RPMI8226 (cell line): ENCODE measurements at places on chromosomes 1 and 21.

DNA sequence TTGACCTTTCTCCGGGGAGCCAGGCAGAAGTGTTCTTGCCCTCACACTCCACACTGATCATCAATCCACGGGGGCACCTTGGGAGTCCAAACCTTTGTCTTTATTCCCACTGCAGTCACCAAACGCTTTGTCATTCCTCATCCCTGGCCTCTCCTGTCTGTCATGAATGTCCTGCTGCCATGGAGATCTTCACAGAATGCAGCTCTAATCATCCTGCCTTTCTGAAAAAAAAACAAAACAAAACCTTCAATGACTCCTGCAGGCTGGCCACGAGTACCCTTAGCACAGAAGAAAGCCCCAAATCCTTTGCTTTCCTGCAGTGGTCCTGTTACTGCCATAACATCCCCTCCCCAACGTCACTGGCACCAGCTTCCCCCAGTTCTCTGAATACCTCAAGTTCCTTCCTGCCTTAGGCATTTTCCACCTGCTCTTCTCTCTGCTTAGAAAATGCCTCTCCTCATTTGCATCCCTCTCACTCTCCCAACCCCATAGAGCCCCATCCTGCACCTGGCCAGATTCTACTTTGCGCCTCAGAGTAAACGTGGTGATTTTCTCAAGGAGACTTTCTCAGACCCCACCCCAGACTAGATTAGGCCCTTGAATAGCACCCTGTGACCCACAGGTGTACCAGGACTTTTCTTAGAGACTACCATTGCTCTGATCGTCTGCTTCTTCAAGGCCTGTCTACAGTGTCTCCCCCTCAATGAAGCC lies 131.2 kb downstream of the AK5 start:
- DNase-seq: no peak

GRCh38 chr1:27935721-27936120 lies 921 bp downstream of the SMPDL3B start:
- DNase-seq: no peak

- DNase-seq: no peak
Measured at GRCh38 chr1:55456971-55457370, 241.8 kb upstream of the USP24 start.

GRCh38 chr1:234699795-234700665 lies 90.1 kb upstream of the IRF2BP2 start:
- peak; percentile 16 for DNase-seq

DNA sequence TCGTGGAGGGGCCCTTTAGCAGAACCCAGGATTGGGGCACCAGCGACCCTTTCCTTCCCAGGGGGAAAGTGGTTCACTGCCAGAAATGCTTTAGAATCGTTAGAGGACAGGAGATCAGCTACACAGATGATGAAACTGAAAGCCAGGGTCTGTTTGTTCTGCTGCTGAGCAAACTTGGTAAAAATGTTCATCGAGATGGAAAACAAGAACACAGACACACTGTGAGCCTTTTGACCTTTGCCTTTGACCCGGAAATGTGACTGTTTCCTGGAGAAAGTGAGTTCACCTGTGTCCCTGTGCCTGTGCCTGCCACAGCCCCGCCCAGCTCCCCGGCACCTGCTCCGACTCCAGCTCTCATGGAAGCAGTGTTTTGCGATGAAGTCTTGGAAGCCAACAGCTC lies 234.3 kb downstream of the CAMTA1 start:
- peak; percentile 25 for DNase-seq

DNA sequence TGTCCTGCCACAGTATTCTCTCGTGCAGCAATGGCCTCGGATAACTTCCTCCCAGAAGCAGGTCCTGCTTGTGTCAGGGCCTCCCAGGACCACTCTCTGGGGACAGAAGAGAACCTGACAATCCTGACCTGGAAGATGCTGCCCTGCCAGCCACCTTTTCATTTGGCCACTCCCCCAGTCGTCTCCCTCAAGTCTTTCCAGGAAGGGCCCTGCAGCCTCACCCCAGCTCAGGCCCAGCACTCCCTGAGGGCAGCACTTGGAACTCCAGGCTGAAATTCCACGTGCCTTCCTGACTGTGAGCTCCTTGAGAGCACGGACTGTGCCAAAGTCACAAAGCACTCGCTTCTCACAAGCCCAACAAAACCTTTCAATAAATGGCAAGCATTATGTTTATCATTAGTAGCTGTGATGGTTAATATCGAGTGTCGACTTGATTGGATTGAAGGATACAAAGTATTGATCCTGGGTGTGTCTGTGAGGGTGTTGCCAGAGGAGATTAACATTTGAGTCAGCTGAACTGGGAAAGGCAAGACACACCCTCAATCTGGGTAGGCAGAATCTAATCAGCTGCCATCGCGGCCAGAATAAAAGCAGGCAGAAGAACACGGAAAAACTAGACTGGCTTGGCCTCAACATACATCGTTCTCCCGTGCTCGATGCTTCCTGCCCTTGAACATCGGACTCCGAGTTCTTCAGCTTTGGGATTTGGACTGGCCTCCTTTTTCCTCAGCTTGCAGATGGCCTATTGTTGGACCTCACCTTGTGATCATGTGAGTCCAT lies 2.3 kb upstream of the CLEC20A start:
- no peak for DNase-seq

- DNase-seq: no peak
Measured at GRCh38 chr1:2610036-2610959, 22.5 kb downstream of the MMEL1 start.
